Upper lobe of right lung (tissue), 1 donor: ENCODE measurements at places on chromosomes 5 and 9. TPM values are rescaled to one million over a fixed set of nuclear protein-coding genes. Genes with fewer than 3 reads are reported as not detected.

The SRD5A1 gene
- total RNA-seq = 8.0 TPM

The SLC1A3 gene
- total RNA-seq = 43.5 TPM

- no peak overlapping the region for H3K27ac ChIP-seq
- H3K36me3 ChIP-seq = no peaks in the 10 kb centered on the region
- DNase-seq = no peak
- no peaks in the 10 kb centered on the region for H3K4me1 ChIP-seq
- H3K4me3 ChIP-seq = no peak overlapping the region
- H3K27me3 ChIP-seq = no peaks in the 10 kb centered on the region
Observed at GRCh38 chr9:70229579-70229978, 29.2 kb upstream of the SMC5 start.

- no peaks in the 10 kb centered on the region for H3K27me3 ChIP-seq
Observed at GRCh38 chr9:125346080-125346732, 84.6 kb downstream of the GAPVD1 start.

DNA sequence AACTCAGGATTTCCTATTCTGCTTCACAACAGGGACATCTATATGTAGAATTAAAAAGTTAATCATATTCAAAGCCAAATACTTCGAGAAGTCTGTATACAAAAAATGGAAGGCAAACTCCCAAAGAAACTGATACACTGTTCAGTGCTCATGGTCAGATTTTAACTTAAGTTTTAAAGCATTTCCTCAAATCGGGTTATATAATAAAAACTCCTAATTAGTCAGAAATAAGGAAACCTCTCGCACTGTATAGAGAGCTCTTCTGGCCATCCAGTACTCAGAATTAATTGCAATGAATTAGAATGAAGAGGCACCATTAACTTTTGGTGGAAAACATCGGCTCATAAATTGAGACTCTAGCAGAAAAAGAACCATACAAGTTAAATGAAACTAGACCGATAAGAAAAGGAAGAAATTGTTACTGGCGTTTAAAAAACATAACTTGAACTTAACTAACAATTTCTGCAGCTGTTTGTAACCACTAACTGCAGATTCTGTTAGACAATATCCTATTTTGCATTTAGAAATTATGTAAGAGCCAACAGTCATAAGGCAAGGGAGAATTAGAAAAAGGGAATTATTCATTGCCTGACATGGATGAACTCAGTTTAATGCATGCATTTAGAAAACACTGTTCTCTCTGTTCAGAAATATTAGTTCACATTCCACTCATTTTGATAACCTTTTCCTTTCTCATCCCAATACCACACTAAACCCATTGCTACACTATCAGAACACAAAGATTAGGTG is 96.6 kb downstream of the FNBP1 start:
- no peak for DNase-seq
- H3K4me1 ChIP-seq = peaks cover 18% of the 10 kb centered on the region
- H3K4me3 ChIP-seq = no peak overlapping the region
- H3K36me3 ChIP-seq = peaks cover 6% of the 10 kb centered on the region
- H3K27me3 ChIP-seq = no peaks in the 10 kb centered on the region
- H3K27ac ChIP-seq = peak overlapping the region; percentile 69

DNA sequence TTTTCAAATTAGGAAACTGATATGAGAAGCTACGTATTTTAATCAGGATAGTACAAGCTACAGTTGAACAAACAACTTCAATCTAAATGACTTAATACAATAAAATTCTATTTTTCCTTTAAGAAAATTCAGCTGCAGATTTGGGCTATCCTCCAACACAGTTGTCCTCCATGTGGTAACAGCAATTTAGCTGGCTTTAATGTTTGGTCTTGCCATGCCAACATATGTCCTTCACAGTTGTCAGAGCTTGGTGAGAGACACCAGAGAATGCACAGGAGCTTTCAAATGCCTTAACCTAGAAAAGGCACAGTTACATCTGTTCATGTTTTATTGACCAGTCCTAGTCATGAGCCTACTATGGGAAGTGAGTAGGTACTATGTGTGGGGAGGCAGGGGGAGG is 10.8 kb downstream of the FAM174A start:
- H3K36me3 ChIP-seq = no peaks in the 10 kb centered on the region
- H3K27ac ChIP-seq = no peak overlapping the region
- H3K27me3 ChIP-seq = no peaks in the 10 kb centered on the region
- no peaks in the 10 kb centered on the region for H3K4me1 ChIP-seq

- no peak overlapping the region for H3K4me3 ChIP-seq
- no peak overlapping the region for H3K27ac ChIP-seq
- peaks cover 5% of the 10 kb centered on the region for H3K4me1 ChIP-seq
- no peaks in the 10 kb centered on the region for H3K36me3 ChIP-seq
Observed at GRCh38 chr5:2759696-2760461, 8.4 kb upstream of the IRX2 start.

DNA sequence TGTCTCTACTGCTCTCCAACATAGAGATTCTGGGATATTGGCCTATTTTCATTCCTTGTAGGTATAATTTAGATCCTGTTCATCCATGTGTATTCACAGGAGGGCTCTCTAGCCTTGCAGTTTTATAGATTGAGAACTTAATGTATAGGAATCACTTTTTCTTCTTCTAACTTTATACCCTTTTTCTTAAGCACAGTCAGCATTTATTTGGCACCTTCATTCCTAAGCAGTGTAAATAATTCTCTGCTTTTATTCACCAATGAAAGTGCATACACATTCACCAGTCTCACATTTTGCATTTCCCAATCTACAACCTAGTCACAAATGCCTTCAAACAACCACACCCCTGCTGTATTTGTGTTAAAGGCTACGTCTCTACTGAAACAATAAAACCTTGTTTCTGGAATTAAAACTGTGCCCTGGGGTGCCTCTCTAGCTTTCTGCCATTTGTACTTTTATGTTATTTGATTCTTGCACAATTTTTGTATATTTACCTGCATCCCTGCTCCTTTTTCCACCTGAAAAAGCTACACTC is 49.3 kb downstream of the NREP start:
- H3K36me3 ChIP-seq = no peaks in the 10 kb centered on the region
- no peak overlapping the region for H3K4me3 ChIP-seq
- H3K27ac ChIP-seq = no peak overlapping the region
- no peaks in the 10 kb centered on the region for H3K27me3 ChIP-seq
- H3K4me1 ChIP-seq = no peaks in the 10 kb centered on the region

- peaks cover 8% of the 10 kb centered on the region for H3K4me1 ChIP-seq
- no peak for DNase-seq
- no peaks in the 10 kb centered on the region for H3K36me3 ChIP-seq
- no peaks in the 10 kb centered on the region for H3K27me3 ChIP-seq
- H3K4me3 ChIP-seq = no peak overlapping the region
- no peak overlapping the region for H3K27ac ChIP-seq
Observed at GRCh38 chr9:105144076-105144475, 100.4 kb upstream of the SLC44A1 start.

DNA sequence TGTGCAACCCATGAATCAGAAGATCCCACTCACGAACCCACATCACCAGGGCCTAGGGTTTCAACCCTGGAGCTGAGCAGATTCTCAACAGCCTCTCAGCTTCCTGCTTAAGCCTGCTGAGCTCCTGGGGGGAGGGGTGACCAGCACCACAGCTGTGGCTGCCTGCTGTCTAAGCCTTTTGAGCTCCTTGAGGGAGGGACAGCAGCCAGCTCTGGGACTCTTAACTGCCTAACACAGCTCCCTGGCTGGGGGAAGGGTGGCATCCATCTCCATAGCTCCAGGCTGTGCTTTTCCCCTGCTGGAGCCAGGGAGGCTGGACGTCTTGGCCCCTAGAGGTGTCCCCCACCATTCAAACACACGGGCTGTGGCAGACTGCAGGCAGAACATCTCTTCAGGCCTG is 250.3 kb downstream of the DMAC1 start:
- H3K27me3 ChIP-seq = no peaks in the 10 kb centered on the region
- DNase-seq = no peak
- H3K36me3 ChIP-seq = no peaks in the 10 kb centered on the region
- H3K27ac ChIP-seq = no peak overlapping the region
- H3K4me3 ChIP-seq = no peak overlapping the region
- H3K4me1 ChIP-seq = no peaks in the 10 kb centered on the region

DNA sequence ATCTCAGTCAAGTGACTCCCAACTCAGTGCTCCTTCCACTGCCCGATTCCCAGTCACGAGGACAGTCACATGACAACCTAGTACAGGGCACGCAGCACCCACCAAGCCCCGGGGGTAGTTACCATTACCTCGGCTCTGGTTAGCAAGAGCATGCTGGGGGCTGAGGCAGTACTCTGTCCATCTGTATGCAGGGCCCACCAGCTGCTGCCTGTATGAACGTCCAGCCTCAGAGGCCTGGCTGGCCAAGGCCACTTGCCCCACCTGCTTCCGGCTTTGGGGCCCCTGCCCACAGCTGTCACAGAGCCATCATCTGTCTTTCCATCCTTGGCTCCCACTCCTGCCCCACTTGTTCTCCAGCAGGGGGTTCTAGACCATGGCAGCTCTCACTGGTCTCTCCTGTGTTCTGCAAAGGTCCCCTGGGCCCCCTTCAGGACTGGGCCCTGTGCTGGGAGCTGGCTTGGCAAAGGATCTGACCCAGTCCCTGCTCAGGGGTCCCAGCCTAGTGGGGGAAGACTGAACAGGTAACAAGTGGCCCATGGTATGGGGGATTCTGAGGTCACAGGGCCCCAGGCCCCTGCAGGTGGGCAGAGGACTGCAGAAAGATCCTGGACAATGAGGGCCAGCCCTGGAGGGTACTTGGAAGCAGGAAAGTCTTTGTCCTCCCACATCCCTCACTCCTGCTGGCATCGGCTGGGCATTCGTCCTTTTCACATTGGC is 3.3 kb downstream of the RPL35 start:
- peaks cover 25% of the 10 kb centered on the region for H3K4me1 ChIP-seq
- H3K4me3 ChIP-seq = no peak overlapping the region
- no peaks in the 10 kb centered on the region for H3K27me3 ChIP-seq

GRCh38 chr9:2427120-2427891 is 194.3 kb upstream of the VLDLR start:
- H3K27me3 ChIP-seq = no peaks in the 10 kb centered on the region
- peak overlapping the region; percentile 17 for H3K27ac ChIP-seq
- no peaks in the 10 kb centered on the region for H3K36me3 ChIP-seq
- no peak overlapping the region for H3K4me3 ChIP-seq

DNA sequence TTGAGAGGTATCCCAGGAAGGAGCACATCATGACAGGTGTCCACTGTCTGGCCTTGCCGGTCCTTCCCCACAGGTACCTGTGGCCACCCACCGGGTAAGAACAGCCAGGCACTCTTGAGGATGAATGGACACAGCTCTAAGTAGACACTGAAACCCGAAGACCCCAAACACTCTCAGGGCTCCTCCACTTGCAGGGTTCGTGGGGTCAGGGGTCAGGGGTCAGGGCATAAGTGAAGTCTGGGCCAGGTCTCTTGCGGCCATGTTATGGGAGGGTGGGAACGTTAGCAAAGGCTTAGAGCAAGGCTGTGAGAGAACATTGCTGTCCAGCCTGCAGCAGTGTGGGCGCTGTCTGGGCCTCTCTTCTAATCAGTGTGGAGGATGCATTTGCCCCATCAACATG is 40.0 kb downstream of the MAPK9 start:
- no peak for DNase-seq
- H3K27me3 ChIP-seq = no peaks in the 10 kb centered on the region
- H3K4me1 ChIP-seq = no peaks in the 10 kb centered on the region
- H3K36me3 ChIP-seq = peaks cover 19% of the 10 kb centered on the region
